Endothelial cell of umbilical vein (primary cell): ENCODE measurements at places on chromosomes 3 and 15. TPM values are rescaled to one million over a fixed set of nuclear protein-coding genes. Genes with fewer than 3 reads are reported as not detected.

DNA sequence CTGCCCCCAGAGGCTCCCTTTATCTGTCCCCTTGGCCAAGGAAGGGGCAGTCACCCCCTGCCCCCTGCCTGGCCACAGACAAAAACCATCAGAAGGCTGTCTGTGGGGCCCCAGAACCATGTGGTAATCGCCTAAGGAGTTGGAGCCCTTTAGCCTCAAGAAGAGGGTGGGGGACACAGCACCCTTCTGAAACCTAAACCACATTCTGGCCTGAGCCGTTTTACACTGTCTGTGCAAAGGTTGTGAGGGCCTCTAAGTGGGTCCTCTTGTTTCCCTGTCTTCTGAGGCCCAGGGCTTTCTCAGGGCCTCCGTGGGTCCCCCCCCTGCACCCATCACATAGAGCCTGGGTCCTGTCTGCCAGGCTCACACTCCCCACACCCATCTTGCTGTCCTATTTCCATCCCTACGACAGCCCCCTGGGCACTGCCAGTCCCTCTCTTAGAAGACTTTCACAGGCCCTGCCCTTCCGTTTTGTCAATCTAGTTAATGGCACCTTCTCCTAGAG, 17.9 kb upstream of the RPUSD3 start:
- H3K27ac ChIP-seq: no peak overlapping the region
- H3K4me1 ChIP-seq: no peaks in the 10 kb centered on the region
- no peaks in the 10 kb centered on the region for H3K36me3 ChIP-seq

GRCh38 chr3:137348936-137349335, 391.2 kb downstream of the IL20RB start:
- no peak overlapping the region for H3K27ac ChIP-seq
- H3K36me3 ChIP-seq: no peaks in the 10 kb centered on the region
- DNase-seq: no peak
- H3K4me3 ChIP-seq: no peak overlapping the region
- H3K4me1 ChIP-seq: no peaks in the 10 kb centered on the region
- H3K27me3 ChIP-seq: no peaks in the 10 kb centered on the region

DNA sequence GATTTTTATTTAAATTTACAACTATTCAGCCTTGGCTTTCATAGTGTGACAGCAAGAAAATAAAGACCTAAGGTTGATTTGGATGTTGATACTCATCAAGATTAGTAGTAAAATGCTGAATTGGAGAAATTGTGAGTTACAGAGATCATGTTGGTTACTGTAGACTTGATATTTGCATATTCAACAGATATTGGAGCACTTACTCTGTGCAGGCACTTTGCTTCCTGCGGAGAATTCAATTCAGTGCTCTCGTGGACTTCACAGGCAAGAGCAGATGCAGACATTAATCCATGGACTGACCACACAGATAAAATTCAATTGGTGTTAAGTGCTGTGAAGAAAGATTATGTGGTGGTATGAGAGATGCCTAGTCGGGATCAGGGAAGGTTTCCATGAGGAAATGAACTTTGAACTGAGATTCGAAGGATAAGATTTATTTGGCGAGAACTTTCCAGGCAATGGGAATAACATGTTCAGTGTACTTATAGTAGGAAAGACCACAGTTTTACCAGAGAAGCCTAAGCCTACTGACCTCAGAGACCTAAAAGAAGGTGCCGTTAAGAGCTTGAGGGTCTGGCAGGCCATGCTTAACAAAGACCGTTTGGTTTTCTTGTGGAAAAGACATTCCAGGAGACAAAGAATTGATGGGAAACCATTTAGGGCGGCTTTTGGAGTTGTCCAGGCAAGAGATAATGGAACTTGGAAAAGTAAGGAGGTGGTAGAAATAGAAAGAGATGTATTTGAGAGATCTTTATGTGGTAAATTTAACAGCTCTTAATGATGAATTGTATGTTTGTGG, 4.3 kb downstream of the SELENOT start:
- peaks cover 14% of the 10 kb centered on the region for H3K4me1 ChIP-seq
- H3K27ac ChIP-seq: no peak overlapping the region
- no peaks in the 10 kb centered on the region for H3K27me3 ChIP-seq
- H3K36me3 ChIP-seq: no peaks in the 10 kb centered on the region

- H3K27me3 ChIP-seq: no peaks in the 10 kb centered on the region
- H3K36me3 ChIP-seq: no peaks in the 10 kb centered on the region
- DNase-seq: no peak
- peaks cover 10% of the 10 kb centered on the region for H3K4me1 ChIP-seq
- no peak overlapping the region for H3K4me3 ChIP-seq
Observed at GRCh38 chr3:191961022-191961421, 500.1 kb downstream of the PYDC2 start.

GRCh38 chr15:69480932-69481331, 28.3 kb downstream of the RPLP1 start:
- H3K27me3 ChIP-seq: peaks cover 3% of the 10 kb centered on the region
- no peak for DNase-seq
- H3K4me3 ChIP-seq: no peak overlapping the region
- no peaks in the 10 kb centered on the region for H3K4me1 ChIP-seq
- H3K36me3 ChIP-seq: no peaks in the 10 kb centered on the region
- H3K27ac ChIP-seq: no peak overlapping the region

- no peaks in the 10 kb centered on the region for H3K36me3 ChIP-seq
- no peaks in the 10 kb centered on the region for H3K27me3 ChIP-seq
- no peak overlapping the region for H3K4me3 ChIP-seq
- no peak for DNase-seq
- peak overlapping the region; percentile 96 for H3K27ac ChIP-seq
- peaks cover 25% of the 10 kb centered on the region for H3K4me1 ChIP-seq
Observed at GRCh38 chr3:52429031-52429430, 15.9 kb downstream of the SEMA3G start.

GRCh38 chr15:81419332-81419943, 45.4 kb upstream of the TMC3 start:
- no peaks in the 10 kb centered on the region for H3K36me3 ChIP-seq
- H3K4me3 ChIP-seq: no peak overlapping the region
- DNase-seq: no peak
- H3K27ac ChIP-seq: no peak overlapping the region
- no peaks in the 10 kb centered on the region for H3K27me3 ChIP-seq
- H3K4me1 ChIP-seq: no peaks in the 10 kb centered on the region

DNA sequence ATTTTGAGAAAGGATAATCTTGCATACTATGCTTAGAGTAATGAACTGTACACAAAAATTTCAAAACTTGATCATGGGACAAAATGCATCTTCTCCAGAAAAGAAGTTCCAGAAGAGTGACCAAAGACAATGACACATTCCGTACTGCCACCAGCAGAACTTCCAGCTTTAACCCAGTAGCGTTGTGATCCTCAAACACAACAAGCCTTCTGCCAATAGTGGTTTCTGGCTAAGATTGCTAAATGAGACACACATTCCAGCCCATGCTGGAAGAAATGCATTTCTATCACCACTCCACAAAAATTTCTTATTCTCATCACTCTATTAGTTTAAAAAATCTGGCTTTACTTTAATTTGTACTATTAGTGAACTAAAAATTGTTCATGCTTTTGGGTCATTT, 334.9 kb downstream of the TBC1D5 start:
- no peaks in the 10 kb centered on the region for H3K36me3 ChIP-seq
- H3K27ac ChIP-seq: no peak overlapping the region
- no peaks in the 10 kb centered on the region for H3K4me1 ChIP-seq
- no peaks in the 10 kb centered on the region for H3K27me3 ChIP-seq
- DNase-seq: no peak

- H3K27ac ChIP-seq: no peak overlapping the region
- H3K36me3 ChIP-seq: no peaks in the 10 kb centered on the region
- H3K27me3 ChIP-seq: no peaks in the 10 kb centered on the region
- no peak overlapping the region for H3K4me3 ChIP-seq
- peaks cover 7% of the 10 kb centered on the region for H3K4me1 ChIP-seq
Observed at GRCh38 chr3:194784361-194784760, 98.7 kb downstream of the FAM43A start.

GRCh38 chr15:70794596-70795310, 31.4 kb upstream of the UACA start:
- H3K27ac ChIP-seq: peak overlapping the region; percentile 97
- no peak for DNase-seq
- H3K27me3 ChIP-seq: no peaks in the 10 kb centered on the region

GRCh38 chr3:51719410-51720025, 12.7 kb downstream of the GRM2 start:
- DNase-seq: no peak
- H3K27ac ChIP-seq: no peak overlapping the region
- no peak overlapping the region for H3K4me3 ChIP-seq
- no peaks in the 10 kb centered on the region for H3K27me3 ChIP-seq
- H3K36me3 ChIP-seq: no peaks in the 10 kb centered on the region
- H3K4me1 ChIP-seq: no peaks in the 10 kb centered on the region

GRCh38 chr3:162366166-162366766, 869.7 kb downstream of the OTOL1 start:
- H3K36me3 ChIP-seq: no peaks in the 10 kb centered on the region
- H3K4me1 ChIP-seq: no peaks in the 10 kb centered on the region
- no peak overlapping the region for H3K27ac ChIP-seq
- H3K27me3 ChIP-seq: no peaks in the 10 kb centered on the region
- no peak for DNase-seq

GRCh38 chr15:59131969-59132562, 27.1 kb downstream of the CCNB2 start:
- no peak overlapping the region for H3K4me3 ChIP-seq
- no peaks in the 10 kb centered on the region for H3K27me3 ChIP-seq
- DNase-seq: no peak

GRCh38 chr15:90113166-90113565, 10.9 kb upstream of the IDH2 start:
- H3K27me3 ChIP-seq: no peaks in the 10 kb centered on the region
- H3K27ac ChIP-seq: no peak overlapping the region
- H3K36me3 ChIP-seq: no peaks in the 10 kb centered on the region
- no peak overlapping the region for H3K4me3 ChIP-seq
- H3K4me1 ChIP-seq: no peaks in the 10 kb centered on the region

DNA sequence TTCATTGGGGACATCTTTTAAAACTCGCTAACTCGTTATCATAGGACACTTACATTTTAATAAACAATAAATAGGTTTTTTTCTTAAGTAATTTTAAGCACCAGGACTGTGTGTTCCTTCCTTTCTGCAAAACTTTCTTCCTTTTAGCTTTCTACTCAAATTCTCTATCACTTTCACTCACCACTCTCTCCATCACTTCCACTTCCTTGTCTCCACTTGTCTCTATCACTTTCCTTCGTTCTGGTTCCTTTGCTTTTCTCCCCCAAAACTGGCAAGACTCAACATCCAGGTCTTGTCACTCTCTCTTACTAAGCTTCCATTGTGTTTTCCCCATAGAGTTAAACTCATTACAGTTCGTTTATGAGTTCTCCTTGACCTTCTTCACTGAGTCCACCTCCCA, 99.0 kb downstream of the ZPLD1 start:
- no peaks in the 10 kb centered on the region for H3K4me1 ChIP-seq
- no peak for DNase-seq
- H3K4me3 ChIP-seq: no peak overlapping the region
- no peaks in the 10 kb centered on the region for H3K36me3 ChIP-seq

- no peak overlapping the region for H3K4me3 ChIP-seq
- no peak overlapping the region for H3K27ac ChIP-seq
- H3K27me3 ChIP-seq: no peaks in the 10 kb centered on the region
- H3K36me3 ChIP-seq: no peaks in the 10 kb centered on the region
Observed at GRCh38 chr3:50371133-50371685, 11.9 kb upstream of the TMEM115 start.

DNA sequence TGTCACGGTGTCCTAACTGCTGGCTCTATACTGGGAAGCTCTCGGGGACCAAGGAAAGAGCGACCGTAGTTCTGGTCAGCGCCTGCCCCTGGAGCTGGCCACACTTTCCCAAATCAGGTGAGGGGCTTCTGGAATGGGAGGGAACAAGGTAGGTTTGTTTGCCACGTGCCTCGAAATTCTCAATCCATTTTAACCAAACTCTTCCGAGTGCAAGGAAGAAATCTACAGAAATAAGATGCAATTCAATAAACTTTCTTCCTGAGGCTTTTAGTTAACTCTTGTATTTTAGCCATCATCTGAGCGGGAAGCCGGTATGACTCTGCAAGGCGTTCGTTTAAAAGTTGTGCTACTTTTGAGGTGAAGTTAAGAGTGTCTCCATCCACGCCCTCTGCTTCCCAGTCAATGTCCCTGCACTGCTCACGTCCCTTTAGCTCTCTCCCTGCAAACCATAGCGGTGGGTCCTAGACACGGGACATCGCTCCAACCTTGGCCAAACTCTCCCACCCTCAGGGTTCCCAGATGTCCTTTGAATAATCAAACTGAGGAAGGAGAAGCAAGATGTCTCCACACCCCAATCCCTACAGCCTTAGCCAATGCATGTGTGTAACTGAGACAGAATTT, 597 bp downstream of the AGTR1 start:
- DNase-seq: no peak
- H3K27ac ChIP-seq: no peak overlapping the region
- no peaks in the 10 kb centered on the region for H3K4me1 ChIP-seq
- no peak overlapping the region for H3K4me3 ChIP-seq
- peaks cover 33% of the 10 kb centered on the region for H3K27me3 ChIP-seq
- no peaks in the 10 kb centered on the region for H3K36me3 ChIP-seq

GRCh38 chr15:76566276-76566675, 229.7 kb downstream of the ISL2 start:
- no peak for DNase-seq
- H3K4me1 ChIP-seq: no peaks in the 10 kb centered on the region
- no peaks in the 10 kb centered on the region for H3K36me3 ChIP-seq
- no peaks in the 10 kb centered on the region for H3K27me3 ChIP-seq
- H3K27ac ChIP-seq: no peak overlapping the region

- no peaks in the 10 kb centered on the region for H3K36me3 ChIP-seq
- no peak overlapping the region for H3K4me3 ChIP-seq
- H3K27me3 ChIP-seq: no peaks in the 10 kb centered on the region
Observed at GRCh38 chr3:69658514-69659140, 80.6 kb upstream of the MITF start.

DNA sequence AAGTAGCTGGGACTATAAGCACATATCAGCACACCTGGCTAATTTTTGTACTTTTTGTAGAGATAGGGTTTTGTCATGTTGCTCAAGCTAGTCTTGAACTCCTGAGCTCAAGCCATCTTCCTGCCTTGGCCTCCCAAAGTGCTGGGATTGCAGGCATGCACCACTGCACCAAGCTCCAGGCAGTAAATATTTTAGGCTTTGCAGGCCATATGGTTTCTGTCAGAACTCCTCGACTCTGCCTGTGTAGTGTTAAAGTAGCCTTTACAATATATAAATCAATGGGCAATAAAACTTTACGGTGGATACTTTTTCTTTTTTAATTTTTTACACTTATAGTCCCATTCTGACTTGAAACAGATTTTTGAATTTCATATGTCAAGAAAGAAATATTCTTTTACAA, 41.6 kb downstream of the DAG1 start:
- no peak for DNase-seq
- H3K27ac ChIP-seq: no peak overlapping the region
- H3K4me3 ChIP-seq: no peak overlapping the region
- peaks cover 2% of the 10 kb centered on the region for H3K36me3 ChIP-seq

GRCh38 chr15:97483232-97483631, 477.3 kb upstream of the ARRDC4 start:
- peaks cover 2% of the 10 kb centered on the region for H3K4me1 ChIP-seq
- DNase-seq: no peak
- no peaks in the 10 kb centered on the region for H3K27me3 ChIP-seq
- no peak overlapping the region for H3K4me3 ChIP-seq
- no peak overlapping the region for H3K27ac ChIP-seq

- H3K27me3 ChIP-seq: no peaks in the 10 kb centered on the region
- peaks cover 7% of the 10 kb centered on the region for H3K4me1 ChIP-seq
Observed at GRCh38 chr3:177127008-177127407, 70.3 kb downstream of the TBL1XR1 start.

Gene MB21D2
- total RNA-seq: 7.2 and 7.4 TPM in 2 replicates

Gene PDCD10
- total RNA-seq: 47.8 and 50.1 TPM in 2 replicates

Gene POPDC2
- 0.66 TPM in 1 of 2 replicates, not detected in the other for total RNA-seq

Gene IMPG2
- total RNA-seq: 0.71 and 0.76 TPM in 2 replicates

Gene OCA2
- total RNA-seq: not detected in 2 replicates
